Putamen (tissue), 1 donor: ENCODE measurements at places on chromosomes 12 and 14.

- DNase-seq: no peak
These were observed 22.3 kb downstream of the GALNT6 start for GRCh38 chr12:51368640-51369517.

DNA sequence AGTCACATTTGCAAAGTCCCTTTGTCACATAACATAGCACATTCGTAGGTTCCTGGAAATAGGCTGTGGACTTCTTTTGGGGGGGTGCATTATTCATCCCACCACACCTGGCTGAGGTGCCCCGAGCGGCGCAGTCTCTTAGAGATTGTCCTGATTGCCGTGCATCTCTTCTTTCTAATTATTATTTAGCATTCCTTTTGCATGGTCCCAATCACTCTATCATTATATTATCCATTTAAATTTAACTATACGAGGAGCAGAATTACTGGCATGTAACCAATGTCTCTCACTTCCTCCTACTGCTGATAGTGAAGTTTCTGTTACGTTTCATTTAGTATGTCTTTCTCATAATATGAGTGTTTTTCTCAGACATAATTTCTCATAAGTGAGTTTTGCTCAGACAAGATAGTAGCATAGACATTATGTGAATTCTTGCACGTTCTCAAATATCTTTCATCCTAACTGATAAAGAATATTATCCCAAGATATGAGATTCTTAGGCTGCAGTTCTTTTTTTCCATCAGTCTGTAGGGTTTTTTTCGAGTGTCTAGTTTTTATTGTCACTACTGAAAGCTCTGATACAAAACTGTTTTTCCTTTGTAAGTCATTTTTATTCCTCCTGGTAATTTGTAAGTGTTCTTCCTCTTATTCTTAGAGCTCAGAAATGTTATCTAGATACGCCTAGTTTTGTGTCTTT is 444.3 kb downstream of the NELL2 start:
- no peak for DNase-seq

GRCh38 chr14:70045844-70046535 is 142.8 kb downstream of the SLC8A3 start:
- peak; percentile 20 for DNase-seq

DNA sequence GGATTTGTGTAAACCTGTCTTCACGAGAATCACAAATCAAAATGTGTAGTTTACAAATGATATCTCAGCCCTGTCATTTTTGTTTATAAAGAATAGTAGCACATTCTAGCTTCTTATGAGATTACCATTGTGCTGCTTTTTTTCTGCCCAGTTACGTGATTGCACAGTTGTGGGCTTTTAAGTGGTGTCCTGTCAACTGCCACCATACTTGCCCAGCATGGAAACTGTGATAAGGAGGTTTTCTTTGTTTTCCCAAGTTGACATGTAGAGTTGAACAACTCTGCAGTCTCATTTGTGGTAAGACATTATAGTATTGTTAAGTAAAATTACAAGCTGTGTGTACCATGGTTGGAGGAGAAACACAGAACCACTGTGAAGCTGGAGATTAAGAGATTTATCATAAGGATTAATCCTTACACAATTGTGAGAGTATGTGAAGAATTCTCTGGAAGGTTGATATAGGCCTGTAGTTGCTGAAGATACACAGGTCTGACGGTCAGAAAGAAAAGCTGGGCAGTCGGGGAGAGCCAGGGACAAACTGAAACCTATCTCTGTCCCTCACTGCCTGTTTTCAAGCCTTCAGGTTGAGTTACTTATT is 12.2 kb downstream of the CHURC1 start:
- DNase-seq: no peak

GRCh38 chr12:3607039-3607720 is 116.2 kb downstream of the PRMT8 start:
- no peak for DNase-seq

GRCh38 chr12:55732288-55732687 is 3.5 kb upstream of the CD63 start:
- DNase-seq: no peak

DNA sequence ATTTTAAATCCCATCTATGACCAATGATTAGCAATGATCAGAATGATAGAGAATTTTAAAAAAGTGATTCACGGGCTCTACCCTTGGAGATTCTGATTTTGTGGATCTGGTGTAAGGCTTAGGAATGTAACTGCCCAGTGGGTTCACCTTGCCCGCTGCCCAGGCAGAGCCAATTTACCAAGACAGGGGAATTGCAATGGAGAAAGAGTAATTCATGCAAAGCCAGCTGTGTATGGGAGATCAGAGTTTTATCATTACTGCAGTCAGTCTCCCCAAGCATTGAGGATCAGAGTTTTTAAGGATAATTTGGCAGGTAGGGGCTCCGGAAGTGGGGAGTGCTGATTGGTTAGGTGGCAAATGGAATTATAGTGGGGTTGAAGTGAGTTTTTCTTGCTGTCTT is 480.6 kb downstream of the ATP23 start:
- DNase-seq: no peak

- DNase-seq: no peak
These were observed 192.0 kb downstream of the TTC7B start for GRCh38 chr14:90624227-90624626.

GRCh38 chr14:48373981-48374380 is 698.6 kb upstream of the MDGA2 start:
- no peak for DNase-seq

DNA sequence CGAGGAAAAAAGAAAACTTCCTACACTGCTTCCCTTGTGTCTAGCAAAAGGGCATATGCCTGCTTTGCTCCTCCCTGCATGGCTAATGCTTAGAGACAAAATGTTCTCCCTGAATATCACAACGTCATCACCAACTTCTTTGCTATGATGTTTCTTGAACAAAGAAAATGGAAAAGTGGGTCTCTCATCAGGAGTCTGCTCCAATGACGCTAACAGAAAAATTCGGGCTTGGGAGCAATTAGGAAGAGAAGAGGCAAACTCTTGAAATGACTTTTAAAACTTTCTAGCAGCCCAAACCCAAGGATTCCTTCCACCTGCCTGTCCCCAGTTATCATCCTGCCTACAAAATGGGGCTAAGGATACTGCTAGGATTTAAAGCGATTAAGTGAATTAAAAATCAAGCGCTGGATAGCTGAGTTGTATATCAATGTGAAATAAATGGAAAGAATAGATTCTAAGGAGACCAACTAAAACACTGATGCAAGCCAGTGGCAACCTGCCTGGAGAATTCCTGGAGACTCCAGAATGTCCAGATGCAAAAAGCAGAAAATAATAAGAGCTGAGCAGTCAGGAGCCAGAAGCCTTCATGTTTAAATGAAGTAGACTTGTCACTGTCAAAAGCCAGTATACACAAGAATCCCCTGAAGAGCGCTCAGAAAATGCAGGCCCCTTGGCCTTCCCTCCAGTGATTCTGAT is 183.8 kb downstream of the DPF3 start:
- no peak for DNase-seq

GRCh38 chr12:18570543-18570942 is 167.3 kb downstream of the PLCZ1 start:
- DNase-seq: no peak

DNA sequence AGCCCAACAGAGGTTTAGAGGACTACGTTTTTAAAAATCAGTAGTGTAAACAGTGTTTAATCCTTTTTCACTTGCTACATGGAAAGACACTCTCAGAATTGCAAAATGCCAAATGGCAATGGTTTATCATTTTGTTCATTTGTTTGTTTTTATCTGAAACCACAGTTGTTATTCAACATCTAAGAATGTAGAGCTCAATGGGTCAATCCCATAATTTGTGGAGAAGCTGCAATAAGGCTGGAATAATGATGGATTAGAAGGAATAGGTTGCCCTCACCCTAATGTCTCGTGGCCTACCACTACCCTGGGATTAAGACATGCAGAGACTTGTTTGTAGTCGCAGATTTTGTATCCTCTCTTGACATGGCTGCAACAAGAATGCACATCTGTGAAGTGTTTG is 115.7 kb downstream of the LLPH start:
- no peak for DNase-seq

DNA sequence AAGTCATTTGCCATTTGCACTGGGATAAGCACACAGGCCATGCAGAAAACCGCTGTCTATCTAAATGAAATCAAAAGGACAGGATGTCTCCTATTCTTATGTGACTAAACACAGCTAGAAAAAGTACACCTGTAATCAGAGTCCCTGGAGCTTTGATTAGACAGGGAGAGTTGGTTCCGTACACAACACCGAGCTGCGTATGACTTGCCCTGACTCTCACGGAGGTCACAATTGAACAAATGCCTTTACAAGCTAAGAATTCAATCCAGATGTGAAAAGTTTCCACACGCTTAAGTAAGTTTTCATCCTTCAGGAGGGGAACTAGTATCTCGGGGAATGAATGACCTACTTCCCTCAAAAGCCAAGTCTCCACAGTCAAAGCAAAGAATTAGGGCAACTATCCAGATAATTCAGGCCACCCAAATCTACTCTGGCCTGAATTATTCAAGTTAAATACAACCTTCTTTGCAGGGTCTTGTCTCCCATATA is 67.5 kb downstream of the RTN1 start:
- no peak for DNase-seq

- peak; percentile 78 for DNase-seq
These were observed 33.1 kb downstream of the CD9 start for GRCh38 chr12:6233121-6233971.

DNA sequence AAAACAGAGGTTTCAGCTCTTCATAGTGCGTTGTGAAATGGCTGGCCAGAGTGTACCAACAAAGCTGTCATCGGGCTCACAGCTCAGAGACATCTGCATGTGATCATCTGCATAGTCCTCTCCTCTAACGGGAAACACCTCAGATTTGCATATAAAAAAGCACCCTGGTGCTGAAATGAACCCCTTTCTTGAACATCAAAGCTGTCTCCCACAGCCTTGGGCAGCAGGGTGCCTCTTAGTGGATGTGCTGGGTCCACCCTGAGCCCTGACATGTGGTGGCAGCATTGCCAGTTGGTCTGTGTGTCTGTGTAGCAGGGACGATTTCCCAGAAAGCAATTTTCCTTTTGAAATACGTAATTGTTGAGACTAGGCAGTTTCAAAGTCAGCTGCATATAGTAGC is 14.3 kb upstream of the PAPLN start:
- no peak for DNase-seq

GRCh38 chr12:111121840-111122239 is 201.5 kb upstream of the MYL2 start:
- DNase-seq: no peak

GRCh38 chr14:79294499-79294898 is 916.8 kb downstream of the DIO2 start:
- no peak for DNase-seq

GRCh38 chr12:120240495-120240833 is 25.1 kb downstream of the PXN start:
- DNase-seq: no peak
